Panc1 (cell line): ENCODE measurements at places on chromosomes 11 and 22.

DNA sequence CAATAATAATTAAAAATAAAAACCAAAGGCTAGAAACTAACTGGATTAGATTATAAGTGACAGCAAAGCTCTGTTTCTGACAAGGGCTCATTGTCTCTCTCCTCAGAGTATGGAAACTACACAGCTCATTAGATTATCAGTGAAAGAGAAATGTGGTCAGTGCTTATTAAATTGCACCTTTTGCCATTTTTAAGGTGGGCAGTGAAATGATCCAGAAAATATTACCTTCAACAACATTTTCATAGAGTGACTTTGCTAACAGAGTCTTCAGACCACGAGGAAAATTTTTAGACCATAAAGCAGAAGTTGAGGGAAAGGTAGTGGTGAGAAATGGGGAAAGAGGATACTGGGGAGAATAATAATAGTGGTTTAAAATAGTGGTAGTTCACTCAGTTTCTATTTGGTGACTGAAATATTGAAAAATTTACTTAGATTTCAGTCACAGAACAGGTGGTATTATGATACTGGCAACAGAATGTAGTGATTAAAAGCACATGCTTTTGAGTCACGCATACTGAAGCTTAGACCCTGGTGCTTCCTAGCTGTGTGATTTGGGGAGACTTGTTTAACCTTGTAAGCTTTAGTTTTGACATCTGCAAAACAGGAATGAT lies 684.0 kb upstream of the CCDC90B start:
- DNase-seq: no peak

DNA sequence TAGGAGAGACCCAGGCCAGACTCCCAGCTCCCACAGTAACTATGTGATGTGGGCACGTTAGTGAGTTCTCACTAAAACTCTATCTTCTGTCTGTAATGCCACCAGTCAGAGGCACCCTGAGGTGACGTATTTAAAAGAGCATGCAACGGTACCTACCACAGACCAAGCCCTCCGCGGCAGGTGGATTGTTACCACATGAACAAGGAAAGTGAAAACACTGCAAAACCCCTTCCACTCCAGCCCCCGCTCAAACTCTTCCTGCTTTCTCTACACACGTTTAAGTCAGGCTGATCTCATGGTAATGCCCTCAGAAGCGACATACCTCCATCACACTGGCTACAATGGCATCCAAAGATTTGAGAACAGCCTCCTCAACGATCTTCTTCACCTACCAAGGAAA lies 36.7 kb downstream of the SERPIND1 start:
- DNase-seq: no peak

GRCh38 chr11:132047167-132047566 lies 676.8 kb downstream of the NTM start:
- no peak for DNase-seq

GRCh38 chr22:39303358-39303757 lies 16.1 kb downstream of the RPL3 start:
- no peak for DNase-seq

GRCh38 chr22:28023774-28024173 lies 104.7 kb upstream of the PITPNB start:
- no peak for DNase-seq

- no peak for DNase-seq
Measured at GRCh38 chr11:125675196-125675595, 5.5 kb downstream of the ACRV1 start.

DNA sequence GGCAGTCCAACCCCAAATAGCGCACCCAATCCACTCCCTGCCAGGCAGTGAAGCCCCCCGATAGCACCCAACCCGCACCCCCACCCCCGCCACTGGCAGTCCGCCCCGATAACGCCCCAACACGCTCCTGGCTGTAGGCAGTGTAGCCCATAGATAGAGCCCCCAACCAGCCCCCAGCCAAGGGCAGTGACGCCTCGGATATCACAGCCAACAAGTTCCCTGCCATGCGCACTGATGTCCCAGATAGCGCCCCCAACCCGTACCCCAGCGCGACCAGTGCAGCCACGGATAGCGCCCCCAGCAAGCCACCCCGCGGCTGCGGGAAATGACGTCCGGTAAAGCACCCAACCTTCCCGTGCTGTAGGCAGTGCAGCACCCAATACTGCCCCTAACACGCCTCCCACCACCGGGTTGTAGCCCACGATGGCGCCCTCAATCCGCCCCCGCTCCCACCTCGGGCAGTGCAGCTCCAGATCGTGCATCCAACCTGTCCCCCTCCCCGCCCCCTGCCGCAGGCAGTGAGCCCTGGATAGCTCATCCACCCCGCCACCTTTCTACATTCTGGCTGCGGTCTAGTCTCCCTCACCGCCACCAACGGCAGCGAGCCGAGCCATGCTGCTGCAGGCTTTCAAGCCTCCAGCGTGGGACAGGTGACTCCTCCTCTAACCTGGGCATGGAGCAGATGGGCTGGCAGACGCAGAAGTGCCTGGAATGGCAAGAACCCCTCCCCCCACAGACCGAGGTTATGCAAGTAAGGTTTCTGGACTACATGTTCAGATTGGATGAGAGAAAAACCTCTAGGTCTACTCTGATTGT lies 625 bp downstream of the RFPL2 start:
- no peak for DNase-seq

- DNase-seq: no peak
Measured at GRCh38 chr22:26367402-26368245, 61.4 kb upstream of the ASPHD2 start.

DNA sequence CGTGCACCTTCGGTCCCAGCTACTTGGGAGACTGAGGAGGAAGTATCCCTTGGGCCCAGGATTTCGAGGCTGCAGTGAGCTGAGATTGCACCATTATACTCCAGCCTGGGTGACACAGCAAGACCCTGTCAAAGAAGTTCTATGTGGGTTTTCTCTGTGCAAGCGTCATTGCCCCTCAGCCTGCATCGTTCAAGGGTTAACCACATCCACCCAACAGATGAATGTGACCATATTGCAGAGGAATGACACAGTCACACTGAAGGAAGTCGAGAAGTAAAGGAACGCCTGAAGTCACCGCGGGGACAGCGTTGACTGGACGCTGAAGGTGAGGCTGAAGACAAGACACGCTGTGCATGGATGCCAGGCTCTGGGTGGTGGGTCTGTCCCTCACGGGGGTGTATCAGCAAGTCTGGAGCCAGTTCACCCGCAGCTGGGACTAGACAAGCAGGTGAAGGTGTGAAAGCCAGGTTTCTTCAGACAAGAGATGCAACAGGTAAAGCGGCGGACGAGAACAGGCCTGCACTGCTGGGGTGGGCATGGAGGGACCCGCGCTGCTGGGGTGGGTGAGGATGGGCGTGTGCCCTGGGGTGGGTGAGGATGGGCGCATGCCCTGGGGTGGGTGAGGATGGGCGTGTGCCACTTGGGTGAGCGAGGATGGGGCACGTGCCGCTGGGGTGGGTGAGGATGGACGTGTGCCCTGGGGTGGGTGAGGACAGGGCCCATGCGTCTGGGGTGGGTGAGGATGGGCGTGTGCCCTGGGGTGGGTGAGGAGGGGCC lies 36.5 kb upstream of the TOLLIP start:
- no peak for DNase-seq

- no peak for DNase-seq
Measured at GRCh38 chr11:104033134-104033533, 3.3 kb upstream of the DDI1 start.

DNA sequence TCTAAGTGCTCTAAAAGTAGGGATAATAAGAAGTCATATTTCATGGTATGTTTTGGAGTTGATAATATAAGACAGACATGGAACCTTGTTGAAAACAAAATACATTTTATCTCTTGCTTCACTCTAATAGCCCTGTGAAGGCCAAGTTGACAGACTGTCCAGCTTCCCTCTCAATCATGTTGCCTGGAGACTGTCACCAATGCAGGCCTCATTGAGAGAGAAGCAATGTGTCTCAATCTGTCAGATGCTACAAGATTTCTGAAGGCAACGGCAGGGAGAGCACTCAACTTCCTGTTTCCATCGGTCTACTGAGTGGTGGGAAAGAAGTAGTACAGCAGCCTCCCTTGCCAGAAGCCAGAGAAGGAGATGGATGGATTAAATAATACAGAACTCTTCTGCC lies 23.6 kb upstream of the FJX1 start:
- DNase-seq: no peak

DNA sequence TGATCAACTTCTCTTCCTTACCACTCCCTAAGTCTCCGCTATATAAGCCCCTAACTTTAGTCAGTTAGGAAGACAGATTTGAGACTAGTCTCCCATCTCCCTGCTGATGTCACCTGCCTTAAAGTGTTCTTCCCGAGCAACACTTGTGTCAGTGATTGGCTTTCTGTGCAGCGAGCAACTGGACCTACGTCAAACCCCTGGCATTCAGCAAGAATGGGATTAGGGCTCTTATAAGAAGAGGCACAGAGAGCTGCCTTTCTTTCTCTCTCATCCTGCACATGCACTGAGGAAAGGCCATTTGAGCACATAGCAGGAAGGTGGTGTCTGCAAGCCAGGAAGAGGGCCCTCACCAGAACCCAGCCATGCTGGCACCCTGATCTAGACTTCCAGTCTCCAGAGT lies 116.6 kb upstream of the THY1 start:
- DNase-seq: no peak

DNA sequence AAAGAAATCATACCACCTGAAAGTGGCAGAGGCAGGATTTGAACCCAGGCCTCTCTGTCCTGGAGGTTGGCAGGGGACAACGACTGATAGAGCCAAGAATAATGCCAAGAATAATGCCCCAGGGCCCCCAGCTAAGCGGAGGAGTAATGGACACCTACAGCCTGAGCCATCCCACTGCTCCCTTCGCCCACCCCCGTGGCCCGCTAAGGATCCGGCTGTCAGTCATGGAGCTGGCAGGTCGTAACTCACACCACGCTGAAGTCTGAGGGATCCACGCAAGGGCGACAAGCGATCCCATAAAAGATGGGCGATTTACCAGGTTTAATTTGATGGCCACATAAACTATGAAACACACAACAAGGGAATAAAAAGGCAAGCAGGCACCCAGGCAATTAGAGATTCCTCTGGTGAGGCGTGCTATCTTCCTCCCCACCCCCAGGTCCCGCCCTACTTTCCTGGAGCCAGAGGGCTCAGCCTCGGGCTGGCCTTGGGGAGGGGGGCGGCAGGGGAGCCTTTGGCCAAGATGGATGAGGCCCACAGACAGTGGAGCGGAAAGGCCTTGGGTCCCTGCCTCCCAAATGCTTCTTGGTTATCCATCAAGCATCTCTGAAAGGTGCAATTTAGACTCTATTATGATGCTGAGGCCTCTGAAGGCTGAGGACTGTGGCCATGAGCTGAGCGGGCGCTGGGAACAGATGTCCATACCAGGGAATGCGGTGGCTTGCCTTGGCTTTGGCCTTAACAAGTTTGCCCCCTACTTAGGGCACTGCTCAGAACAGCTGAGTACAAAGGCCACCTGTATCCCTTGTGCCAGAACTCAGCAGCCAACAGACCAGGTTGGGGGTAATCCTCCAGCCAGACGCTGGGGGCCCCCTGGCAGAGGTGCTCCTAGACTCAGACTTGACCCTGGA lies 55.2 kb downstream of the MACROD1 start:
- no peak for DNase-seq

- DNase-seq: no peak
Measured at GRCh38 chr11:122920579-122920978, 38.0 kb downstream of the JHY start.

DNA sequence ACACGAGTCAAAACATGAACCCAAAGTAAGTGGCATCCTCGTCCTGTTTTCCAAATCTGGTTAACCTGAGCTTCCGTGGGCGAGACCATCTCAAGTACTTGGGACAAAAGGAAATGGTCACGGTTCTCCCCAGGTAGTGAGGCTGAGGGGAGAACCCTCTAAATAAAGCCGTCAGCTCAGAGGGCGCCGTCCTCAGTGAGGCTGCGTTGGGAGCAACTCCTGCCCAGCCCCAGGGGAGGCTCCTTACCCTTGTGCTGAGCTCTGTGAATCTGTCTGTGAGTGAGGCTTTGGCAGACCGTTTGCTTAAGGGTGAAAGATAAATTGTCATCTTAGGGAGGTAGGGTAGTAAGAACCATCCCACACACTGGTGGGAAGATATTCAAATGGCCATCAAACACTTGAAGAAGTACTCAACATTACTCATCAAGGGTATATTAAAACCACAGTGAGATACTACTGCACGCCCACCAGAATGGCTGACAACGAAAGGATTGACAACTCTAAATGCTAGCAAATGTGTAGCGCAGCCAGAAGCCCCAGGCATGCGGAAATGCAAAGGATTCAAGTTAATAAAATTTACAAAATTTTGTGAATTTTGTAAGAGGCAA lies 321.0 kb downstream of the TBC1D22A start:
- no peak for DNase-seq

DNA sequence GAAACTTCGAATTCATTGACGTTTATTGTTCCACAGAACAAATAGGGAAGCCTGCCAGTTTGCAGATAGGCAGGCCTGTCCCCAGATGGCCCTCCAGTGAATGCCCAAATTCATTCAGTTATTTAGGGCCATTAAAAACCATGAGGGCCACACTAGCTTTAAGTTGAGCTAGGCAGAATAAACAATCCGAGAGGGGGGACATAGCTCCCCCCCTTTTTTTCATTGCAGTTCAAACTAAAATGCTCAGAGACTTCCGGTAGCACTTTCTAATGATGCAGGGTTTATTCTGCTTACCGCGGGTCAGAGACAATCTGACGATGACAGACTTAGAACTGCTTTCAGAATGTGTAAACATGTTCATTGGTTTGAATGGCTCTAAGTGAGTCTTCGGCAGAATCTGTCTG lies 72.0 kb downstream of the ZBTB16 start:
- no peak for DNase-seq

GRCh38 chr11:13278609-13279486 lies 1.3 kb downstream of the BMAL1 start:
- DNase-seq: no peak

GRCh38 chr11:77095551-77096490 lies 6.8 kb upstream of the OMP start:
- DNase-seq: no peak

DNA sequence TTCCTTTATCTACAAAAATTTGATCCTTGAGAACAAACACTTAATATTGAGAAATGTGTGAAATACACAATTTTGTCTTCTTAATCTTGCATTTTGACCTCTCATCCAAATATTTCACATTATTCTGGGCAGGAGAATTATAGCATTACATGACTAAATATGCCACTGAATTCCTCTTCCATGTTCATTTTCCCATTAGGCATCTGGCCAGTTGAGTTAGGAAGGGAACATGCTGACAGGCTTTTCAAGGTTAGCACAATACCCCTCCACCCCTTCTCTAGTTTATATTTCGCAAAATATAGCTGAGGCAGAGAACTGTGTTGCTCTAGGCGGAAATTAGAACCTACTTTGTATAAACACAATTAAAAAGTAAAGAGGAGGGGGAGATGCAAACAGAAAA lies 271.7 kb upstream of the ZC3H12C start:
- no peak for DNase-seq

- DNase-seq: no peak
Measured at GRCh38 chr11:4680341-4680740, 17.3 kb downstream of the OR51E2 start.

DNA sequence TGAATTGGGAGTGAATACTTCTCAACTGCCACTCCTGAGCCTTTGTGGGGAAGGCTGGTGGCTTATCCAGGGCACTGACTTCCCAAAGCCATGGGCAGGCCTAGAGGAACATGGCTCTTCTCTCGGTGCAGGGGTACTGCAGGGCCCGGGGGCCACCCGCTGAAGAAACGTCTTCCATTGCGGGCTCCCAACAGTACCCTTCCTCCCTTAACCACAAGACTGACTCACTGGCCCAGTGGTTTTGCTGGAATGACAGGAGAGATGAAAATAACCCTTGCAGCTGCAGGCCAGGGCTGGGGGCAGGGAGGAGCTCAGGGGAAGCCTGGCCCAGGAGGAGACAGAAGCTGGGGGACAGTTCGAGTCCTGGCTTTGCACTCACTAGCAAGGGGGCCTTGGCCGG lies 13.5 kb downstream of the TXN2 start:
- no peak for DNase-seq

- no peak for DNase-seq
Measured at GRCh38 chr11:83425137-83425466, 138.9 kb upstream of the CCDC90B start.
